Posterior cingulate gyrus (tissue), 11 donors: ENCODE measurements at places on chromosomes 7 and 10.

- peak; percentile 83 for DNase-seq
Observed at GRCh38 chr10:11181978-11182377, 164.3 kb downstream of the CELF2 start.

- no peak for DNase-seq
Observed at GRCh38 chr10:62182171-62182570, 86.5 kb downstream of the RTKN2 start.

DNA sequence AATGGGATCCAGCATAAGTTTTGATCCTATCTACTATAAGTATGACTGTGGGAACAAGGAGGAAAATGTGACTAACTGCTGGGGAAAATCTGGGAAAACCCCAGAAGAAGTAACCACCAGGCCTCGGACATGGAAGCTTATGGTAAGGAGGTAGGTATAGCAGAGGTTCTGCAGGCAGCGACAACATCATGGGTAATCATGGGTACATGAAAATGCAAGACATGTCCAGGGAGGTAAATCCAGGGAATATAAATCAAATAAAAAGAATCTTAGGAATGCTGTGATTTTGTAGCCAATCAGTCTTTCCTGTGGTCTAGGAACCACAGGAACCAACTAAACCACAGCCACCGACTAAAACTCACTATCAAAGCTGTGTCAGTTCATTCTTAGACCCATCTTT is 168.3 kb upstream of the NPY start:
- DNase-seq = no peak

- no peak for DNase-seq
Observed at GRCh38 chr7:20980232-20980631, 193.5 kb upstream of the SP8 start.

DNA sequence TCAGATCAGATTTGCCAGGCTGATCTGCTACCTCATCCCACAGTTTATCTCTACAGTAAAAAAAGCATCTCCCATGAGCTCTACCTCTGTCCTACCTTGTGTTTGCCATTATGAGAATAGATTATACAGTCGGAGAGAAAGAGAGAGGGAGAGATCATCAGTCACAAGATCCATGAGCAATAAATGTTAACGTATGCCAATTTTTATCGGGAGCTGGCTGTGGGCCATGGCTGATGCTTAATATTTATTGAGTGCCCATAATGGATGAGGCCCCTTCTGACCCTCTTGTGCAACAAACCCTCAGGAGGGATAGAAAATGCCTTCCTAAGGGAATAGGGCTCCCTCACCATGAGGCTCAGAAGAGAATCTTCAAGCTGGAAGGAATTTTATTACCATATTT is 52.8 kb downstream of the C10orf90 start:
- no peak for DNase-seq

- no peak for DNase-seq
Observed at GRCh38 chr10:87860156-87860795, 3.1 kb downstream of the KLLN start.

DNA sequence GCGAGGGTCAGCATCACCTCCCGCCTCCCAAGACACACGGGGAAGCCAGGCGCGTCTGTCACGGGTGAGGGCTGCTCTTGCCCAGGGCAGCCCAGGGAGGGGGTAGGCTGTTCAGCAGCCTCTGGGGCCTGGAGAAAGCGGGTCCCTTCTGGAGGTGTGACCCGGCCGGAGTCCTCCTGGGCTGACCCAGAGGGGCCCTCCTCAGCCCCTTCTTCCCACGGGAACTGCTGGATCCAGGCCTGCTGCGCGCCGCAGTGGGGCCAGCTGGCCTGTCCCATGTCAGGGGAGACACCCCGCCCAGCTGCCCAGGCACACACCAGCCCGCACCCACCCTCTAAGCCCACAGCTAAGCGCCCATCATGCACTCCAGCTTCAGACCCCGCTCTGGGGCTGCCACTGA is 41.8 kb downstream of the INSIG1 start:
- DNase-seq = no peak

GRCh38 chr7:127527561-127527960 is 57.8 kb downstream of the GCC1 start:
- DNase-seq = no peak

GRCh38 chr7:26376175-26376917 is 84.7 kb downstream of the SNX10 start:
- peak; percentile 54 for DNase-seq

- DNase-seq = no peak
Observed at GRCh38 chr7:112410092-112410491, 40.2 kb upstream of the IFRD1 start.

GRCh38 chr7:17320102-17320497 is 21.6 kb downstream of the AHR start:
- DNase-seq = no peak

GRCh38 chr10:133511907-133512528 is 15.1 kb upstream of the CYP2E1 start:
- no peak for DNase-seq

DNA sequence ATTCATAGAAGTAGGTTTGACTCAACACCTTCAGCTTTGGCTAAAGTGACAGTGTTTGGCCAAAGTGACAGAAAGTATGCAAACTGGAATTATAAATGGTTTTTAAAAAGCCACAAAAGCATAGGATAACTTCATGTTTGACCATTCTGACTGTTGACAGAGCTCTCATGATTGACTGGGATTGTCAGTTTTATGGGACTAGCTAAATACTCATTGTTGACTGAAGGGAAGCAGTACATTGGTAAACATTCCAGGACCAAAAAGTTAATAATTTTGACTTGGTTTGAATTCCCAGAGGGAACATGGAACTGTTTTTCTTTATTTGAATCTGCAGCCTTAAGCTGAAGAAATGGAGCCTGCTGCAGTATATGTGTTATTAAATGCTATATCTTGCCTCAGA is 84.6 kb upstream of the STEAP4 start:
- DNase-seq = no peak

DNA sequence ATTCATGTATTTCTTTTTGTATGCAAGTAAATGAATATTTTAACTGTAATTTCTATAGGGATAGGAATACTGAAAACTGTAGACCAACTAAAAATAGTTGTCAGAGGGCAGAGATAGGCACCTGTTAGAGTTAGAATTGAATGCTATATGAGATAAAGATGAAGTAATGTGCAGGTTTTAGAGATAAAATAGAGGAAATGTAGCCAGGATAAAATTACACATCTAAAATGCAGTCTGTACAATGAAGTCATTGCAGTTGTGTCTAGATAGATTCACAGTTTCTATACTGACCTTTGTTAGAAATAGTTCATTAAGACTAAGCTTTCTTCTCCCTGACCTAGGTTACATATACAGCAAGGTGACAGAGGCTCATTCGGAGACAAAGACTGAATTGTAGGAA is 46.2 kb downstream of the SMNDC1 start:
- no peak for DNase-seq

GRCh38 chr7:76280408-76280807 is 22.1 kb upstream of the HSPB1 start:
- no peak for DNase-seq

DNA sequence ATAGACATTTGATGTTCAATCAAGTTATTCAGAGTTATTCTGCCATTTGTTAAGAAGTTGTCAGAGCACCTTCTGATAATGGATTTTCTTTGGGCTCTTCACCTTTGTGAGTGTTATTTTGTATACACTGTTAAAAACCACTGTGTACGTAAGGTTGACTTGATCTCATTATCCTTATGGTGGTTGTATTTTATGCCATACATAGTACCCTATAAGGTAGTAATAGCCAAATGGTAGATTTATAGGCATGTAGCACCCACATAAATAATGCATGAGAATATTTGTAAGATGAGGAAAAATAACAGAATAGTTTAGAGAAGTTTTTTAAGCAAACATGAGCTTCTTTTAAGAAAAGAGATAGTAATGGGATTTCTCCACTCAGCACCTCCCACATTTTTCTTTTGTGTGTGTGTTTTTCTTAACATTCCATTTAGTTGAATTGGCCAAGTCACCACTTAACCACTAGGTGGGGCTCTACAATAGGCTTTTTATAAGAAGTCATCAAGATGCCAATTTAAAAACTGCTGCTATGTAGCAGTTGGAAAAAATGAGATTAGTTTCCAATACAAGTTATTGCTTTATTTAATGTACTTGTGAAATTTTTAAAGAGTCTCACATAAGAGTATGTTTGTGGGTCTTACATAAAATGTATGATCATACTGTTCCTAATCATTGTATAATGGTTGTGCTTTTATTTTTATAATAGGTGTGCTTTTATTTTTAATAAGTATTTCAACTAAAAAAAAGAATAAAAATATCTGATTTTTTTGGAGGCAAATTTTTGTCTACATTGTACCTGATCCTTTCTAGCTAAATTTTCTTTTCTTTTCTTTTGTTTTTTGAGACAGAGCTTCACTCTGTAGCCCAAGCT is 41.1 kb upstream of the STMP1 start:
- DNase-seq = no peak

DNA sequence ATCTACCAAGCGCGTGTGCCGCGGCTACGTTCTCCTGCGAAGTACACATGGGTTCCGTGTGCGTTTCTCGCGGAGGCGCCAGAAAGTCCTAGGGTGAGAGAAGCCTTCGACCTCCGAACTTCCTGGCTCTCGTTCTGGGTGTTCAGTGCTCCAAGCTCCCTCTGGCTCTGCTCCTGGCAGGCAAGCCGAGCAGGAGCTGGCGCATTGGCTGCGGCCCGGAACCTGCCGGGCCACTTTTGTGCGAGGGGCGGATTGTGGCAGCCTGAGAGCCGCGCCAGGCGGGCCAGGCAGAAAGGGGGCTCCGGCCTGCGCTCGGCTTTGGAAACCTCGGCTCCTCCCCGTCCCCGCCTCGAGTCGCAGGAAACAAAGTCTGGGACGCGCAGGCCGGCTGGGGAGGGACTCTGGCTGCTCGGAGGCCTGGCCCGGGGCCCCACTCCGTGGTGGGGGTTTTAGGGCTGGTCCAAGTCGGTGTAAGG is 9.6 kb downstream of the EMX2 start:
- DNase-seq = no peak

- DNase-seq = no peak
Observed at GRCh38 chr10:103800789-103801540, 54.4 kb downstream of the SH3PXD2A start.

DNA sequence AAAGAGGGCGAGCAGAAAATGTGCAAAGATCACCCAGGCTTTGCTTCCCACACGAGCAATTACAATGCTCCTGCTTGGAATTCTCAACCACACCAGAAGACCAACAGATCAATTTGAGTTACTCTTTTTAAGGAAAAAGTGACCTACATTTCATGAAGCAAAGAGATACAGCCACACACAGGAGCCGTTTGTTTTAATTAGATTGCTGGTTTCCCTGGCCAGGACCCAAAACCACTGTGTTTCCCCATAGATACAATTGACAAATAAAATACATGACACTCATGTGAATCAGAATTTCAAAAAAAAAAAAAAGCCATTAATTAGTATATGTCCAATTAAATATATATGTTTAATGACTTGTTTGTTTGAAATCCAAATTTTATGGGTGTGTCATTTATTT is 458.3 kb downstream of the PLXDC2 start:
- DNase-seq = no peak

GRCh38 chr7:133412942-133413341 is 160.1 kb downstream of the EXOC4 start:
- no peak for DNase-seq

DNA sequence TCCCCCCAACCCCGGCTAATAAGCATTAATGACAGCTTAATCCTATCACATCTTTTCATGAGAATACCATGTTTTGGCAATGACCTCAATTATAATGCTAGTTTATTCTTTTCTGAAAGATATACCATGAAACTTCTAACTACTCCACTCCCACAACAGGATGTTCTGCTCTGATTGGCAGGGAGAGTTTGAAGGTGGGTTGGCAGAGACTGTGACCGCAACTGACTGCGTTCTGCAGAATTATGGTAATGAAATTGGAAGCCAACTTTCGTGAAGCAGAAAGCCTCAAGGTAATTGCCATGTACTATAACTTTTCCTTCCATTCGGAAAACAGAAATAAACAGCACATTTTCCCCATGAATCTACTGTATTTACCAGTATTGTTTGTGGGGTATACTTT is 288.2 kb upstream of the SEMA3D start:
- no peak for DNase-seq

GRCh38 chr10:28632584-28632945 is 44.8 kb upstream of the BAMBI start:
- no peak for DNase-seq

DNA sequence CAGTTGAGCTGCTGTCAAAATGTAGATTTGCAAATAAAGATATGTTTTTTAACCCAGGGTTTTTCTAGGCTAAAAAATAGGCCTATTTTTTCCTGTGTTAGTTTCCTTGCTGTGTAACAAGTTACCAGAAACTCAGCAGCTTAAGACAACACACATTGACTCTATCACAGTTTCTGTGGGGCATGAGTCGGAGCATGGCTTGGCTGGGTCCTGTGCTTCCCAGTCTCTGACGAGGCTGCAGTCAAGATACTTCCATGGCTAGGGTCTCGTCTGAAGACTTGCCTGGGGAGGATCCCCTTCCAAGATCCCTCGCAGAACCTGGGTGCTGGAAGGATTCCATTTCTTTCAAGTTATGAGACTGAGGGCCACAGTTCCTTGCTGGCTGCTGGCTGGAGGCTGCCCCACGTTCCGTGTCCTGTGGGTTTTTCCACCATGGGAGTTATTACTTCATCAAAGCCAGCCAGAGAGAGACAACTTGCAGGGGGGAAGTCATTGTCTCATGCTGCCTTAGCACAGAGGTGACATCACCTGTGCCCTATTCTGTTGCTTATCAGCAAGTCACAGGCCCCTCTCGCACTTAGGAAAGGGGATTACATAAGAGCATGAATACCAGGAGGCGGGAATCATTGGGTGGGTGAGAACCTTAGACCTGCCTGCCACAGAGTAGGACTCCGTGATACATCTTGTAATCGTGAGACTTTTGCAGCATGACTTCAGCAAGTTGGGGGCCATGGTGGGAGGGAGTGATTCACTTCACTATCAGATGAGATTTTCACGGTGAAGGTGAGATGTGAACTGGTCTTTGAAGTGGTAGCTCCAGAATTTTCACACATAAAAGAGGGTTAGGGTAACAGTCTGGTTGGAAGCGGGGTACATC is 77.9 kb downstream of the CCNY start:
- DNase-seq = no peak

GRCh38 chr7:81007051-81007450 is 88.2 kb upstream of the SEMA3C start:
- no peak for DNase-seq

DNA sequence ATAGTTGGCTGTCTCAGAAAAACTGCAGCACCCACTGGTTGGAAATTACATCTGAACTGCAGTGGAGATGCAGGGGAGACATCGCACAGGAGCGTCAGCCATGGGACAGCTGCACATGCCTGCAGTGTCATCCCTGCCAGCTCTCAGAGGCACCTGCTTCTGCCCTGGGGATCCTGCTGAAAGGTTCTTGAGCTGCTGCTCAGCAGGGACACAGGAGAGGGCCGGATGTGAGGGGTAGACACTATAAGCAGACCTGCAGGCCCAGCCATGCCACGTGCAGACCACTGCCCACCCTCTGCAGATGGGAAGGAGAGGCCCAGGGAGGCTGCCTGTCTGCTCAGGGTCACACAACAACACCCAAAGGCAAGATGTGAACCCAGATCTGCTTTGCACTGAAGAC is 601.4 kb downstream of the DNAJB6 start:
- no peak for DNase-seq

- no peak for DNase-seq
Observed at GRCh38 chr7:142094861-142095260, 16.7 kb upstream of the MGAM2 start.
